Stimulated activated naive B cell treated with anti-CD40 and anti-IgM and Interleukin-4, amounts not matched to agents 10 μg/mL and 1 μg/mL and 100 μg/mL, for 72 hours (primary cell): ENCODE measurements at places on chromosomes 7 and 10.

GRCh38 chr7:12320987-12321647, 82.5 kb downstream of the VWDE start:
- no peak for DNase-seq

- DNase-seq: no peak
These were observed 85.2 kb downstream of the POLR1F start for GRCh38 chr7:19623676-19624075.

DNA sequence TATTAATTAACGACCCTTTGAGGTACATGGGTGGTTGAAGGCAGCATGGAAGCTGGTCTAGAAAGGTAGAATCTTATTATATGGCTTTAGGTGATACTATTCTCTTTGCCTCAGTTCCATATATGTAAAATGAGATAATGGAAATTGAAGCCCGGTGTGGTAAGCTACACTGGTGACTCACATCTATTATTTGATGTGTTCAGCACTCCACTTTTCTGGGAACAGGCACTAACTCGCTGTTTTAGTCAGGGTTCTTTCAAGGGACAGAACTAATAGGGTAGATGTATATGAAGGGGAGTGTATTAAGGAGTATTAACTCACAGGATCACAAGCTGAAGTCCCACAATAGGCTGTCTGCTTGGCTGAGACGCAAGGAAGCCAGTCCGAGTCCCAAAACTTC, 4.4 kb upstream of the TRUB1 start:
- no peak for DNase-seq

DNA sequence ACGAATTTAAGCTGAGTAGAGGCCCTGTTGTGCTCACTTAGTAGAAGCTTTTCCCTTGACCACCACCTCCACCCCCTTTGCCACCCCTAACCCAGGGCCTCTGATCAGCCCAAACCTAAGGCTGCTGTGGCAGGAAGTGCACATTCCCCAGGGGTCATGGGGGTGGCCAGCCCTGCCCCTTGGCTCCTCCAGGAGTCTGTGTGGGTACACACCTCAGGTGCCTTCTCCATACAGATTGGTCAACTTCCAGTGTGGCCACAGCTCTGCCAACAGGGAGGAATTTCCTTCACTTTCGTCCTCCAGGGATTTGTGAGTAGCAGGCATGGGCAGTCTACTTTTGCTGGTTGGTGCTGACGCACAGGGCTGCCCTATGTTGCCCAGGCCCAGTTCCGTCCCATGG, 249.9 kb upstream of the ZNF32 start:
- DNase-seq: no peak

DNA sequence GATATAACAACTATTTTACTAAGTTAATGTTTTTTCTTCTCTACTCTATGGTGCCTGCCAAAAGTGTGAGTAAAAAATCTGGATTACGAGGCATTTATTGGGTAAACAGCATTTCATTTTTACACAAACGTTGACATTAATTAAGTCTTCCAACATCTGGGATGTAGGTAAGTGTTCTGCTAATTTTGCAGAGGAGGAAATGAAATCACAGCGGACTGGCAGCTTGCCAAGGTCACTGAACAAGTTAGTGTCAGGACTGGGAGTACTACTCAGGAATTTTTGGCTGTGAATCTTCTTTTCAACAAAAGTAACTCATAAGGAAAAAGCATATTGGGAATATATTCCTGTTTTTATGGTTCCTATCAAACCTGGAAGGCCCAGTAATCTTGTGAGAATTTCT, 612.1 kb upstream of the FZD8 start:
- DNase-seq: no peak
